Stimulated activated CD8-positive, alpha-beta memory T cell treated with anti-CD3 and anti-CD28 coated beads, Interleukin-7, amount 100 ng/mL, for 48 hours (primary cell): ENCODE measurements at places on chromosomes 4 and X.

DNA sequence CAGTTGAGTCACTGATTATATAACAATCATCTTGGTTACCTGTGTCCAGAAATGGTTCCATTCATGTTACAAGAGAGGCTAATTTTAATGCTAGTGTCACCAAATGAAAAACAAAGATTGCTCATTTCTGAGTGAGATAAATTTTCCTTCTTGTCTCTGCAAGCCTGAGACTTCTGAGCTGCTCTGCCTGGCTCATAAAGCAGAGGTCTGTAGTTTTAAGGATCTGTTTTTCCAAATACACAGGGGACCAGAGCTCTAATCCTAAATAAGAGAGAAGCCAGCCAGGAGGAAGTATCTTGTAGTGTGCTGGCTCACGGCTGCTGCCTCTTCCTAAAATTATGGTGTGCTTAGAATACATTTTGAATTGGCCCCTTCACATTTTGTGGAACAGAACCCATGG lies 42.6 kb downstream of the CLDN34 start:
- no peak for DNase-seq

GRCh38 chr4:81921751-81922159 lies 450.0 kb upstream of the RASGEF1B start:
- DNase-seq = no peak

DNA sequence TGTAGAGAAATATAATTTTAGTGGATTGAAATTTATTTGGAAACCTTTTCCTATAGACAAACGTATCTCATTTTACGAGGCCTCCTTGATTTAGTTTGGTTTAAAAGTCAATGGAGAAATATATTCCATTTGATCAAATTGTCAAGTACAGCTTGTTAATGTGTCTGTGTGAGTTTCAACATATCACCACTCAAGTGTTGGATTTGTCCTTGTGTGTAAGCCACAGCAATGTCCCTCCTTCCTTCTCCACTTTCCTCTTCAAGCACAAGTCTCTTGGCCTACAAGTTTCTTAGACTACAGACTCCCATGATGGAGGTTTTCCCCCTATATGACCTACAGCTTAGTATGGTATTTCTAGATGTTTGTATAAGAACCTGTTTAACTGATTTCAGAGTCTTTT lies 104.7 kb downstream of the SYNPO2 start:
- no peak for DNase-seq

- no peak for DNase-seq
These were observed 2.1 kb upstream of the CLCN3 start for GRCh38 chr4:169618286-169618685.

GRCh38 chr4:174537634-174538033 lies 15.3 kb upstream of the HPGD start:
- DNase-seq = no peak

- DNase-seq = no peak
These were observed 211.5 kb upstream of the MID1 start for GRCh38 chrX:10831716-10832502.

GRCh38 chr4:123092586-123092985 lies 170.2 kb upstream of the NUDT6 start:
- DNase-seq = no peak

DNA sequence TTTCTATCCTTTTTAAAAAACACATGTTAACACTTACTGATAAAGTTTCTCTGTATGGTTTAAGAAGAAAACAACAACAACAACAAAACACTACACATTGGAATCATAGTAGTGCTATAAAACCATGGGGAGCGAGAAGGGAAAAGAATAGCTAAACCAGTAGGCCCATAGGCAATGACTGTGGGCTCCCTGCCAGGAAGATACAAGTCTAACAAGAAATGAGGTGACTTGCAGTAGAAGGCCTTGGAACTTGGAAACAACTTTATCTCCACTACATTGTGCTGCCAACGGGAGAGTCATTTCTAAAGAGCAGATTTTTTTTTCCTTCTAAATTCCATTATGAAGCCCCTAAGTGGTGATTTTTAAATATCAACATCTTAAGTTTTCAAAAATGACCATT lies 78.0 kb downstream of the GPC4 start:
- no peak for DNase-seq

DNA sequence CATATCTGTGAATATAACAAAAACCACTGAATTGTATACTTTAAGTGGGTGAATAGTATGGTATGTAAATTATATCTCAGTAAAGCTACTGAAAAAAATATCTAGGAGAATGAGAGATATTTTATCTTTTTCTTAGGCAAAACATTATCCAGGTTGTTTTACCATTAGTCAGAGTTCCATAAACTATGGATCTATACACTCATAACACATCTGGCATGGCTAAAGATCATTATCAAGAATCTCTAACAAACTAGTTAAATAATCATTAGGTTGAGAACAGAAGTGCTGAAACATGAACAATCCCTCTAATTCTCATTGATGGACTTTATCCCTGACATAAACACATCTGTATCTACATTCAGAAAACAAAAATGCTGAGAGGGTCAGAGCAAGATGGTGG lies 15.6 kb downstream of the MED14 start:
- DNase-seq = no peak

DNA sequence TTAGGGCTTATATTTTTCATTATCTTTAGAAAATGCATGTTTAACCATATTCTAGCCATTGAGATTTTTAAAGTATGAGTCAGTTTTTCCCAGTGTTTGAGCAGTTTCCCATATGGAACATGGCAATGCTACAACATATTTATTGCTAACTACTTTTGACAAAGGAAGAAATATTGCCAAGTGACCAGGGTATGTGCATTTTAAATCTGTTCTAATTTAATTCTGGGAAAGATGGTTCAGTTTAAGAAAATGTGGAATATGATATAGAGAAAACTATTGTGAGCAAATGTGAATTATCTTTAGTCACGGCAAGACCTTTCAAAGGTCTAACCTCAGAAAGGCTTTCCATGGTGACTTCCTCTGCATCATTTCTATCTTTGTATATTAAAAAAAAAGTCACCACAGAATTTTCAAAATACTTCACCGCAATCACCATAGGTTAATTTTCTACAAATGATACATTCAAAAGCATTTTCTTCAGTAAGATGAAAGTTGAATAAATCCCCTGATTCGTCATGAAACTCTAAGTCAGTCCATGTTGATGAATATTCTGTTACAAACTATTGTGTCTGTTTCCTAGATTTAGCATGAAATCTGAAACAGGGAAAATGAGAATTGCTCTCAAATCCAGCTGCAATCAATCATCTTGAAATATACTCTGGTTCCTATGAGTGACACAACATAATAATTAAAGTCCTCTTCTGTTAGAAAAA lies 2349.0 kb upstream of the TENM3 start:
- no peak for DNase-seq

DNA sequence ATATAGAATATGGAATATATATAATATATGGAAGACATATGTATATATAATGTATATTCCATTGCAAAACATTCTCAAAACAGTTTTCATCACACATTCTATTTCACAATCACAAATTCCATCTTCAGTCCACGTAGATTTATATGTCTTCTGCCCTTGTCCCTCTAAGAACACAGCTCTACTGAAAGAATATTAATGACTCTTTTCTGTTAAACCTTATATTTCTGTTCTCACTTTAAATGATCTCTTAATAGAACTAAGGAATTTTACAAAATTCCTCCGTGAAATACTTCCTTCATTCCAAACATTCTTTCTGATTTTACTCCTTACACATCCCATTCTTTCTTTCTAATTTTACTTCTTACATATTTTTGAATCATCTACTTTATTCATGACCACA lies 1043.1 kb upstream of the PABPC4L start:
- no peak for DNase-seq

- no peak for DNase-seq
These were observed 8.3 kb upstream of the AGA start for GRCh38 chr4:177450426-177451107.

DNA sequence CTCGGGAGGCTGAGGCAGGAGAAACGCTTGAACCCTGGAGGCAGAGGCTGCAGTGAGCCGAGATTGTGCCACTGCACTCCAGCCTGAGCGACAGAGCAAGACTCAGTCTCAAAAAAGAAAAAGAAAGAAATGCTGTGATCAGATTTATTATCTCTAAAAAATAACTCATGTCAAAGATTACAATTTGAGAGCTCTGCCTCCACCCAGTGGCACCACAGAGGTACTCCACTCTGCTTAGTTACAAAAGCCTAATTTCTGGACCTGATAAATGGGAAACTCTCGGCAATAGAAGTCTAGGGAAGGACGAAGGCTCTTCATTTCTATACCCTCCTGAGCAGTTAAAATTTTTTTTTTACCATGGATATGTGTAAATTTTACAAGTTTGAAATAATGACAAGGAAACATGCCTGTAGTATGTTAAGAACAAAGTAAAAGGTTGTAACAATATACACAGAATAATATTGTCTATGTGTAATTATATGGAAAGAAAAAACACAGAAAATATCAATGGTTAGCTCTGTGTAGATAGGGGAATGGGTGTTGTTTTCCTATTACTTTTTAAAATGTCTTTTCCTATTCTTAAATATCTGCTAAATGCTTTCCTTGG lies 149.8 kb downstream of the STIM2 start:
- DNase-seq = no peak

DNA sequence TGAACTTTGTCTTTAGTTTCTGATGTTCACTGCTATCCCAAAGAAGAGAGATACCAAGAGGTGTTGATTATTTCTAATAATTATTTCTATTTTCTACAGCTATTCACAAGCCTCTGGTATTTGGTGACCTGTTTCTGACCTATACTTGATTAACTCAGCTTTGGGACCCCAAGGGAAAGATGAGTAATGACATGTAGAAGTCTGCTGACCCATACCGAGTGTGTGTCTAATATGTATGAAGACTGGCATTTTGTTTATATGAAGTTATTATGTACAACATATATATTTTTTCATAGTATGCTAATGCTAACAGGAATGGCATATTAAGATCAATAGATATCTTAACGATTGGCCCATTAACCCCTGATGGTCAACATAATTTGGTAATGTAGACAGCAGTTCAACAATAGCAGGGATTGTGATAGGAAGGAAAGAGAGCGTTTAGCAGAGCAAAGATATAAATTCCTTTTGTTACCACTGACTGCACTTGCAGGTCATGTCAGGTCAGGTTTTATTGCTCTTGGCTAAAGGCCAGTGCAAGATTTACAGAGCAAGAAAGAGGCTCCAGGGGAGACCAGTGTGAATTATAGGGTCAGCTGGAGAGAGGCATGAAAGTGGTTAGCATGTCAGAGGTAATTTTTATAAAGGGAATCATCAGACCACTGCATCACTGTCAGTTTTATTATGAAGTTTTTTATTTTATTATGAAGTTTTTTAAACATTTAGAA lies 94.7 kb upstream of the DIPK2B start:
- DNase-seq = no peak

GRCh38 chr4:65724973-65725372 lies 54.7 kb upstream of the EPHA5 start:
- no peak for DNase-seq

GRCh38 chr4:141497627-141498026 lies 138.8 kb upstream of the IL15 start:
- no peak for DNase-seq

DNA sequence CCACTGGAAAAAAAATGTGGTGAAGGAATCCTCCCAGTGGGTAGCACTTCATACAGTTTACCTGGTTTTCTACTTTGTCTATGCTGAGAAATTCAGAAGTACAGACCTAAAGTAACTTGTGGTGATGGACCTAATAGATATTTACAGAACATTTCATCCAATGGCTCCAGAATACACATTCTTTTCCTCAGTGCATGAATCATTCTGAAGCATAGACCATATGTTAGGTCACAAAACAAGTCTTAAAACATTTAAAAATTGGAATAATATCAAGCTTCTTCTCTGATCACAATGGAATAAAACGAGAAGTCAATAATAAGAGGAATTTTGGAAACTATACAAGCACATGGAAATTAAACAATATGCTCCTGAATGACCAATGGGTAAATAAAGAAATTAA lies 450.1 kb upstream of the INTU start:
- DNase-seq = no peak

GRCh38 chr4:65538571-65538970 lies 131.7 kb downstream of the EPHA5 start:
- no peak for DNase-seq

DNA sequence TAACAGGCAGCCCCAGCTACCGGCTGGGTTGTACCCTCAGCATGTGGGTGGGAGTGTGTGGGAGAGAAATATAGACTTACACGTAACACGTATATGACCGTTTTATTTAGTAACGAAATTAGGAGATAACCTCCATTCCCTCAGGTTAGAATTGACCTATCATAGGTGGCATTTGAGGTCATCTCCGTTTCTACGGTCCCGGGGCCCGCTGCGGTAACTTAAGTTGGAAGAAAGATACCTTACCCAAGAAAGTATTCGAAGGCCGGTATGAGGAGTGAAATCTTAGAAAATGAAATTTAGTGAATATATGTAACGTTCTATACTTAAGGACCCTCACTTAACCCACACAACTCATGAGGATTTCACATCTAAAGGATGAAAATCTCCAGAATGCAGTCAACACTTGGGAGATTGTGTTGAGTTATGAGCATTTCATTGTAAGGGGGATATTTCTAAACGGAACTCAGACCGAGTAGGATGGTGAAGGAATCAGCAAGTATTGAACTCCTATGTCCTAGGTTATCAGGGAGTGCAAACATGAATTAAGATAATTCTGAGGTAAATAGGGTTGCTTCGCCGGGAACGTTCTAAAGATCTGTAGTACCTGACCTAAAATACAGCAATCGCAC lies 891 bp downstream of the CISD2 start:
- no peak for DNase-seq

GRCh38 chr4:152534541-152535359 lies 1.1 kb downstream of the FBXW7 start:
- DNase-seq = peak; percentile 18

GRCh38 chr4:82900066-82900410 lies 497 bp upstream of the THAP9 start:
- DNase-seq = no peak

- DNase-seq = no peak
These were observed 54.5 kb downstream of the FBXO8 start for GRCh38 chr4:174228988-174229387.

GRCh38 chrX:6683353-6683752 lies 148.4 kb upstream of the VCX3A start:
- no peak for DNase-seq

GRCh38 chr4:148015058-148015457 lies 283.2 kb downstream of the ARHGAP10 start:
- no peak for DNase-seq

DNA sequence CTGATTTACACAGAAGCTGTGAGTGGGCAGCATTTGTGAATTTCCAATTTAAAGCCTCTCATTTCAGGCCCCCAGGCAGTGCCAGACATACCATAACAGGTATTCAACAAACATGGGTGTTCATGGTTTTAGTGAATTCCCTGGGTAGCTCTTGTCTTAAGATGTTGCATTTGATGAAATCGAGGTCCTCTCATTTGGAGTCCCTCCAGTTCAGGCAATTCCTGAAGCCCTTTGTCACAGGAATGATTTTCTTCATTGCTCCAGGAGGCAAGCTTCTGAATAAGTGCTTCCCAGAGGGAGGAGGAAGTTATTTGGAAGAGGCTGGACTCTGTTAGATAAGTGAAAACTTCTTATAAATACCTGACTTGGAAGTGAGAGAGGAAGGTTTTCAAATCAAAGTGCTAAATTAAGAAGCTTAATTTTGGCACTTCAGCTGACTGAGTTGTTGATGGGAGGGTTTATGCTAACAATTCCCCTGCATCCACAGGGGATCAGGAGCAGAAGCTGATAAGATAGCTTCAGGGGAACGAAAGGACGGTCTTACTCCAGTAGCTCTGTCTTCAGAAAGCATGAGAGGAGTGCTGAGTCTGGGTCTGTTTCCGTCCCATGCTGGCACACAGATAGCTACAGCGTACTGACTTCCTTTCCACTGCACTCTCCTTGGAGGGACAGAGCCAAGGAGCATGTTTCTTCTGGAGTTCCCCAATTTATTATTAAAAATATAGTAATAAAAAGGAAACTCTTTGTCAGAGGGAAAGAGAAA lies 543.1 kb downstream of the GBA3 start:
- DNase-seq = no peak
